Effector memory CD8-positive, alpha-beta T cell (primary cell): ENCODE measurements at places on chromosomes 2 and 18.

GRCh38 chr2:236265675-236266074 lies 1.5 kb upstream of the ASB18 start:
- no peak for DNase-seq

GRCh38 chr2:100494712-100495111 lies 24.4 kb downstream of the NMS start:
- DNase-seq = no peak

DNA sequence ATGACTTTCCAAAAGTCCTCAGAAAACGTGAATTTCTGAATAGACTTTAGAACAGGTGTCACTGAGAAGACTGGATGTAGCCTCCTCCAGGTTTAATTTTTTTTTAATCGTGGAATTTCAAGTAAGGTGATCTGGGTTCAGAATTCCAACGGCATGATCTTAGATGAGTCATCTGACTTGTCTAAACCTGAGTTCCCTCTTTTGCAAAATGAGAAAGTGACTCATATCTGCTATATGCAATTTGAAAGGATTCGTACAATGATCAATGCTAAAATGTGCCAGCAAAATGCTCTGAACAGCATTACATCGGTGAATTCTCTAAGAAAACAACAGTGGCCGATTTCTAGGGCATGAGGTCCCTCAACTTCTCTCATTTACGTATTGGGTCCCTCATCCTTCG lies 69.1 kb upstream of the ZNF516 start:
- DNase-seq = no peak

DNA sequence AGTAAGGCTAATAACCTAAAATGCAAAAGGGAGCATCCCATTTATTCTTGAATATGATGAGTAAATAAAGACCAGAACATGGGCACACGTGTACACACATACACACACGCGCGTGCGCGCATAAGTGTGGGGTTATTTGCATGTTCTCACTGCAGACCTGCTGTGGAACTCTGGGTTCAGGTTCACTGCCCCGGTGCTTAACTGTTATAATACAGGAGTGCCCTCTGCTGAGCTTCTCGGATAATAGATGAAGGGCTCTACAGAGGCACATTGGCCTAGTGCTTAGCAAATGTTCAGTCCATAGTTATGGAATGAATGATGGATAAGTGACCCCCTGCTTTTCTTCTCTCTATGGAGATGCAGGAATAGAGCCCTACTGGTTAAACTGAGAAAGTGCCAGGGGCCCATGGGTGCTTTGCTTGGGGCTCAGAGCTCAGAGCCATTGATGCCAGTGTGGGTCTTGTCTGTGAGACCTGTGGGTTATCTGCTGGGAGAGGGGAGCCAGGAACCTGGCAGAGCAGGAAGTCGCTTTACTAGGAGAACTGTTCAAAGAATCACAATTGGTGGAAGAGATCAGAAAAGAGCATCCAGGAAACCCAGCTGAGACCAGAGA lies 3.6 kb upstream of the ARL4C start:
- peak; percentile 68 for DNase-seq
